Gastrocnemius medialis (tissue), 4 donors: ENCODE measurements at places on chromosomes 4 and X. TPM values are rescaled to one million over a fixed set of nuclear protein-coding genes. Genes with fewer than 3 reads are reported as not detected.

SLC9B1 gene
- not detected for total RNA-seq

TMSB15C gene
- total RNA-seq, result 0.41 TPM

DNA sequence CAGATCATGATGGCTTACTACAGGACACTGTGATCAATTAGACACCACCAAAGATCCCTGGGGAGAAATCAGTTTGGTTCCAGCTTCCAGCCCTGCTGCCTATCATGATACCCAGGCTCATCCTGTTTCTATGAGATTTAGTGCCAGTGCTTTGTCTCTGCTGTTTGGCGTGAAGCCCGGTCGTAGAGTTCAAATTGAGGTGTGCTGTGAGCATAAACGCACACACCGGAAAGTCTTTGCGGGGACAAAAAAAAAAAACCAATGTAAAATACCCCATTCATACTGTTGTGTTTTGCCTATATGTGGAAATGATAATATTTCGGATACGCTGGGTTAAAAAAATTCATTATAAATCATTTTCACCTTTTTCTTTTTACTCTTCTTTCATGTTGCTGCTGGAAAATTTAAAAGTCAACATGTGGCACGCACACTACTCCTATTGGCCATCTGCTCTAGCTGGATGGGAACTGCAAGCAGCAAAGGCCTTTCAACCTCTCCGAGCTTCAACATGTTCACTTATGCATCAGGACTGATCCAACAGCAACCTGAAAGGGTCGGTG lies 607 bp upstream of the DKC1 start:
- no peak for DNase-seq

ZMAT1 gene
- 1.1 TPM for total RNA-seq

DNA sequence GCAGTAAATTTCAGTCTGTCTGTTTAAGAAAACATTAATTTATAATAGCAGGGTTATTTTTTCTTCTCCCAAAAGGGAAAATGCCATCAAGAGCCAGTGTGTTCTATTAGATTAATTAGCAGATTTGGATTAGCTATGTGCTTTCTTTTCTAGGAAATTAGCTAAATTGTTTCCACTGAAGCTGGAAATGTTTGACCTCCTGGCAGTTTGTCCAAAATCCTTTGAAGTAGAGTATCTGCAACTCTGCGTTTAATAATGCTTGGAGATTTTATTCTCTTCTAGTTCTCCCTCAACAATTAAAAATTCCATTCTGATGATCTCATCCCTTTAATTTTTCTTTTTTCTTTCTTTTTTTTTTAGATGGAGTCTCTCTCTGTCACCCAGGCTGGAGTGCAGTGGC lies 27.1 kb upstream of the HOPX start:
- no peak for DNase-seq

DNA sequence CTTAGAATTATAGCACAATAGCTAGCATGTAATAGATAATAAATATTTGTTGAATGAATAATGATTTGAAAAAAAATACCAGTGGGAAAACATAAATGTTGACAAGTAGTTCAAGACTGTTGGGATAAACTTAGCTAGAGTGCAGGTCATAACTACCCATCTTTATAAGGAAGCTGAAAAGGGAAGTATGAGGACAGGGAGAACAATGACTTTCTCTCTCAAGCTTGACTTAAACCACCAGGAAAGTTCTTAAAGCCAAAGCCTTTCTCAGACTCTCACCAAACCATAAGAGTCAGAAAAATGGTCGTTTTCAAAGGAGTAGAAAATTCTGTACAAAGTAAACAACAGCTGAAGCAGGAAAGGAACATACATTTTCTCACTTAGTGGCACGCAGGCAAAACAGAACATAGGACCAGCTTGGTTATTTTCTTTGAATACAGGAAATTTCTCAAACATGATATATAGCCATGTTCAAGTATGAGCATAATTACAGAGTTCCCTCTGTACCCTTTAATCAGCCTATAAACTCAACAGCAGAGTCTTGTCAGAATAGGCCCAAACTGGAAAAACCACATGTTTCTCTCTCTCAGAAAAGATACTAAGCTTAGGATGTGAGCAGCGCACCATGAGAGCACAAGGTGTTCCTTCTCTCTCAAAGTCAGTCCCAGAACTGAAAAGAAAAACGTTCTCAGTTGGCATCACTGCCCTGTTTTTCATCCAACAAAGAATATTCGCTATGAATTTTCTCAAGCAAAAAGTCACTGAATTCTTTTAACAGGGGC lies 28.7 kb downstream of the MAPK10 start:
- no peak for DNase-seq

- no peak for DNase-seq
Measured at GRCh38 chr4:141347684-141348083, 127.0 kb downstream of the ZNF330 start.

RPA4 gene
- total RNA-seq, result not detected

RFC1 gene
- 23.6 TPM for total RNA-seq

DNA sequence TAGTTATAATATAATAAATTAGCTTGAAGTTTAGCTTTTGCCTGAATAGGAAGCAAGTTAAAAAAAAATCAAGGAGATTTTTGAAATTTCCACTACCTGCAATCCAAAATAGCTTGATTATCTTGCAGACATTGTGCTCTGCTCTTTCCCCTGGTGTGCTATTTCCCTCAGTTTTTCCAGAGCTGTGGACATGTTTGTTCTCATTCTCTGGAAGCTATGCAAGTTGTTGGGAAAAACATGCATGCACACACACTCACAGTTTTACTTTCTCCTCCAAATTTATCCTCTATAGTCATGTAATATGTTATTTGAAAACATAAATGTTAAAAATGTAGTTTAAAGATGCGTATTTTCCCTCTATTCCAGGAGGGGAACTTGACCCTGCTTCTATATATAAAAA lies 225.8 kb upstream of the ARSJ start:
- DNase-seq, result no peak

GRCh38 chr4:9825049-9825448 lies 43.6 kb downstream of the DRD5 start:
- no peak for DNase-seq

DNA sequence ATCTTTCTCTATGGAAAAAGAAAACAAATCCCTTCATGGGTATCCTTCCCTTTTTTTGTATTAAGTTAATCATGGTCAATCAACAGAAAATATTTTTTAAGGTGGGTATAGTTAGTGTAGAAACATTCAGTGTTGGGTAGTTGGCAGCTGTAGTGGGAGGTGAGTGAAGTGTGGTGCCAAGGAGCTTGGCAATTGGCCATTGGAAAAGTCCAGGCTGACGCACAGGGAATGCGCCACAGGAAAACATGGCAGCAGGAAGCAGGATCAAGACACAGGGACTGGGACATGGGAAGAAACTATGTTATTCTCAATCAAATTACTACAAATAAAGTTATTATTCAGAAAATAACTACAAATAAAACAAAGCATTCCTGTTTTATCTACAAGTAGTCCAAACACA lies 20.0 kb downstream of the PALLD start:
- no peak for DNase-seq

SPP1 gene
- 6.0 TPM for total RNA-seq

- DNase-seq, result no peak
Measured at GRCh38 chr4:125334926-125335325, 20.2 kb downstream of the FAT4 start.

CRLF2 gene
- total RNA-seq, result not detected

- no peak for DNase-seq
Measured at GRCh38 chrX:17859609-17860178, 1.4 kb downstream of the RAI2 start.

DNA sequence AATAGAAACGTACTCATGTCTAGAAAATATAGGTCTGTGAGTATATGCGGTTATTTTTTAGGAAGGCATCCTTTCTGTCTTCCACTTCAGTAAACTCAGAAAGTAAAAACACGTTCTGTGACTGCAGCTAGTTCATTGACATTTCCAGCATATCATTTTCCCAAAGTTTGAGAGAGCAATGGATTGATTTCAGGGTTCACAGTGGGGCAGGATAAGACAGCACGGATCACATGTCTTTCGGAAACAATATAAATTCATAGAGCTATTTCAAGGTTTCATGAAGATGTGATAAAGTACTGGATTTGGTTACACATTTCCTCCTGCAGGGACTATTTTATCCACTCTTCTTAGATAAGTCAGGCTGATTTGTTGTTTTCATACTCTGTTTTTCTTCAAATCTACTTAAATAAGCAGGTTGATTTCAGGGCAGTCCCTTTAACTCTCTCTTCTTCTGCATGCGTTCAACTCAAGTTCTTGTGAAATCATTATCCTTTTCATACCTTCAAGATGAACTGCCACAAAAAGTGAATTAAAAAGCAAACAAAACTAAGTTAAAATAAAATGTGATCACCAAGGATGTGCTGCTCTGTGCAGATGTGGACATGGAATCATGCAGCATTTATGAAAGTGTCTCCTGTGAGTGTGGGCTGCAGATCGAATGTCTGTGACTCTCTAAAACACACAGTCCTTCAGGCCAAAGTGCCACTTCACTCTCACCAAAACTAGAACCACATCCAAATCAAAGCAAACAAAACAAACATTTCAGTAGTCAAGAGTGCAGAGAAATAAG lies 187.7 kb downstream of the UNC5C start:
- DNase-seq, result no peak

- no peak for DNase-seq
Measured at GRCh38 chr4:5361968-5362367, 310.7 kb downstream of the STK32B start.

KIAA1210 gene
- total RNA-seq, result not detected

- no peak for DNase-seq
Measured at GRCh38 chr4:27692158-27692557, 831.5 kb downstream of the STIM2 start.

SASH3 gene
- 1.3 TPM for total RNA-seq

- no peak for DNase-seq
Measured at GRCh38 chr4:158176108-158176507, 3.3 kb upstream of the GASK1B start.

GRCh38 chr4:23890369-23891063 lies 669 bp upstream of the PPARGC1A start:
- no peak for DNase-seq

FREM3 gene
- total RNA-seq, result not detected

DNA sequence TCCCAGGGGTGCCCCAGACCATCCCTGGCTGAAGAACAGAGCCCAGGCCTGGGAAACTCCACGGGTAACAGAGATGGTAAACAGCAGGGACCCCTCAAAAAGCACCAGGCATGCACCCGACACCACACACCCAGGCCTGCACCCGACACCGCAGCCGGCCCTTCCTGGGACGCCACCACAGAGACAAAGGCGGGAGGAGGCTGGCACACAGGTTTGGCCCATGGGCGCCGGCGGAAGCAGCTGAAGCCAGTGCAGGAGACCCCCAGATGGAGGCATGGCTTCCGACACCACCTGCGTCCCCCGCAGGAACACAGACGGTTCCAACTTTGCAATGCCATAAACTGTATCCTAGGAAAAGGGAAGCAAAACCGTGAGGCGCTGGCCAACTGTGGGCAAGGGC lies 22.3 kb downstream of the CTBP1 start:
- DNase-seq, result no peak

GRCh38 chr4:159430896-159431295 lies 328.0 kb downstream of the RAPGEF2 start:
- no peak for DNase-seq

DNA sequence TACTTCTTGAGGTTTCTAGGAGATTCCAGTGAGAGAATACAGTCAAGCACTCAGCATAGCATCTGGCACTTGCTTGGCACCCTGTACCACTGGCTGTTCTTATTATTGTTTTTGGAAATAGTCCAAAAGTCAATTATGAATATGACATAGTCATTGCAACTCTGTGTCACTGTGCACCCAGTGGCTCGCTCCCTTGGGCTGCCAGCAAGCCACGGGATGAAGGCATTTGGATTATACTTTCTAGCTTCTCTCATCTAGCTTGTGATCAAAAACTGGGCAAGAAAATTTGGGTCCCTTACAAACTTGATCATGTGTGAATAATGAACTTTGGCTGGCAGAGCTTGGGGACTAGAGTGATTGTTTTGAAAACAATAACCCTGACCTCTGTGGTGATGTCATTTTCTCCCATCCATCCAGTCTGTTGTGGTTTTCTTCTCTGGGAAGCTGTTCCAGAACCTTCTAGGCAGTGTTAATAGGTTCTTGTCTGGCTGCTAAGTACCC lies 32.7 kb upstream of the LIMCH1 start:
- DNase-seq, result no peak

GRCh38 chrX:153669174-153669890 lies 4.3 kb downstream of the PNCK start:
- DNase-seq, result no peak

GRCh38 chr4:174214101-174214878 lies 69.2 kb downstream of the FBXO8 start:
- DNase-seq, result no peak

GRCh38 chr4:152255437-152255836 lies 280.5 kb downstream of the FBXW7 start:
- no peak for DNase-seq

GRCh38 chr4:23654791-23655190 lies 235.1 kb downstream of the PPARGC1A start:
- no peak for DNase-seq

MAGEB2 gene
- not detected for total RNA-seq

GRCh38 chr4:175833574-175834311 lies 21.7 kb upstream of the GPM6A start:
- no peak for DNase-seq

CCNB3 gene
- total RNA-seq, result 0.26 TPM

KIT gene
- total RNA-seq, result 1.4 TPM

GPR173 gene
- 0.07 TPM for total RNA-seq

SSX7 gene
- not detected for total RNA-seq

- DNase-seq, result no peak
Measured at GRCh38 chrX:120768681-120769080, 107.0 kb downstream of the CT47B1 start.

- no peak for DNase-seq
Measured at GRCh38 chr4:17109126-17109525, 210.7 kb upstream of the LDB2 start.

- DNase-seq, result no peak
Measured at GRCh38 chr4:175070444-175070843, 152.3 kb downstream of the ADAM29 start.

ARHGAP36 gene
- 0.91 TPM for total RNA-seq

DNA sequence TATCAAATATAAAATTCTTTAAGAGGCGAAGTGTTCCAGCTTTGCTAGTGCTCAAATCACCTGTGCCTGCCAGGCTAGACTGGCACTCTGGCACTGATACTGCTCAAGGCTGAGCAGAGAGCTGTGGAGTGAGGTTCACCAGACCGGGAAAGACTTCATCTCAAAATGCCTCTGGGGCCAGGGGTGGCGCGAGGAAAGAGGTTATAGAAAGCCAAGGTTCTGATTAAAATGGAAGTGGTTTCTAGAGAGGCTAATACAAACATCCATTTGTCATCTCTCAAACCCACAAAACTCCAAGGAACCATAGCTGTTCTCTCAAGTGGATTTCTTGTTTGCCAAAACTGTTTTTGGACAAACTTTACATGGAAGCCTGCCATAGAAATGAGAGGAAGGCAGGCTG lies 41.5 kb downstream of the F11 start:
- DNase-seq, result no peak

- no peak for DNase-seq
Measured at GRCh38 chrX:104854188-104854587, 288.2 kb downstream of the IL1RAPL2 start.

PRRG3 gene
- total RNA-seq, result 0.39 TPM

AMBN gene
- total RNA-seq, result not detected

GRCh38 chrX:130097507-130098209 lies 12.6 kb downstream of the ELF4 start:
- DNase-seq, result no peak
